ENCODE measurements at places on chromosomes 3 and 15. TPM values are rescaled to one million over a fixed set of nuclear protein-coding genes. Genes with fewer than 3 reads are reported as not detected.

Gene CPA3
- not detected for polyA plus RNA-seq

Gene GPR156
- polyA plus RNA-seq = 0.47 TPM

Gene BUB1B
- 42.6 TPM for polyA plus RNA-seq

Gene THPO
- polyA plus RNA-seq = not detected

Gene CDCP1
- polyA plus RNA-seq = 3.9 TPM

Gene DUOXA2
- polyA plus RNA-seq = not detected

Gene C3orf70
- polyA plus RNA-seq = not detected

Gene CIAO2A
- polyA plus RNA-seq = 141 TPM

Gene MUC20
- 0.87 TPM for polyA plus RNA-seq

Gene GALNT15
- not detected for polyA plus RNA-seq

Gene TNFAIP8L3
- polyA plus RNA-seq = 1.8 TPM

Gene RTP3
- not detected for polyA plus RNA-seq

Gene TERC
- not detected for polyA plus RNA-seq

Gene CRABP1
- 0.79 TPM for polyA plus RNA-seq

Gene DMXL2
- polyA plus RNA-seq = 23.9 TPM

Gene SLC22A13
- polyA plus RNA-seq = 0.08 TPM

Gene SLC24A5
- not detected for polyA plus RNA-seq

Gene TFRC
- 132 TPM for polyA plus RNA-seq

Gene BOC
- 4.0 TPM for polyA plus RNA-seq

Gene TNIK
- polyA plus RNA-seq = 2.5 TPM

Gene STAC
- 2.8 TPM for polyA plus RNA-seq

Gene APOD
- polyA plus RNA-seq = 0.28 TPM

Gene SH3GL3
- polyA plus RNA-seq = 0.21 TPM

Gene TRH
- not detected for polyA plus RNA-seq

Gene OR5H2
- polyA plus RNA-seq = not detected

Gene HTR3E
- polyA plus RNA-seq = not detected

Gene LRRC49
- polyA plus RNA-seq = 11.4 TPM

Gene PRR20G
- polyA plus RNA-seq = not detected

All from A549 (cell line).